ENCODE measurements at places on chromosomes 6 and 20.

DNA sequence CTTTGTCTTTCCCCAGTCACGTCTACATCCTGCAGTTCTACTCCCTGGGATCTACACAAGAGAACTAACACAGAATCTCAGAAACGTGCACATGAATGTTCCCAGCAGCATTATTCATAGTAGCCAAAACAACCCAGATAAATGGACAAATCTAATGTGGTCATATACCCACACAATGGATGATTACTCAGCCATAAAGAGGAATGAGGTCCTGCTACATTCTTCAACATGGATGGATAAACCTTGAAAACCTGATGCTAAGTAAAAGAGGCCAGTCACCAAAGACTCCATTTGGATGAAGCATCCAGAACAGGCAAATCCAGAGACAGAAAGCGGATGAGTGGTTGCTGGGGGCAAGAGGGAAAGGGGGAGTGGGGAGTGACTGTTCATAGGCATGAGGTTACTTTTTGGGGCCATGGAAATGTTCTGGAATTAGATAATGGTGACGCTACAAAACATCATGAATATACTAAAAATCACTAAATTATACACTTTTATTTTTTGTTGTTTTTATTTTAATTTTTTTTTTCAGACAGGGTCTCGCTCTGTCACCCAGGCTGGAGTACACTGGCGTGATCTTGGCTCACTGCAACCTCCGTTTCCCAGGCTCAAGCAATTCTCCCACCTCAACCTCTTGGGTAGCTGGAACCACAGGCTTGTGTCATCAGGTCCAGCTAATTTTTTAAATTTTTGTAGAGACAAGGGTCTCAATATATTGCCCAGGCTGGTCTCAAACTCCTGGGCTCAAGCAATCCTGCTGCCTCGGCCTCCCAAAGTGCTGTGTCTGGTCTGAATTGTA, 50.8 kb upstream of the DSN1 start:
- no peak for DNase-seq

GRCh38 chr6:33851959-33852358, 48.2 kb upstream of the MLN start:
- DNase-seq, result no peak

DNA sequence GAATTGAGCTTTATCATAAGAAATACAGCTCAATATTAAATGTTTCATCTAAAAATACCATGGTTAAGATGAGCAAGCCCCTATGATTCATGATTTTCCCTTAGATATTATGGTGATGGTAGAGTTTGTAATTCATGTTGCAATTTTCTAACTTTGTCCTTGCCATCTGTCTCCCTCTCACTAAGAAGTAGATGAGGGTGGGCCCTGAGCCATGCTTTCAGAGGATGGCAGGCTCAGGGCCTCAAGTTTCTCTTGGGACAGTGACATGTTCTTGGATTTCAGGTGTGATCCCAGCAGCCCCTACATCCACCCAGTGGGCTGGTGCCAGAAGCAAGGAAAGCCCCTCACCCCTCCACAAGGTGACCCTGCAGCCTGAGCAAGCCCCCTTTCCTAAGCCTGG, 25.6 kb downstream of the L3MBTL1 start:
- DNase-seq, result no peak

GRCh38 chr6:7471171-7471570, 70.3 kb upstream of the DSP start:
- DNase-seq, result no peak

DNA sequence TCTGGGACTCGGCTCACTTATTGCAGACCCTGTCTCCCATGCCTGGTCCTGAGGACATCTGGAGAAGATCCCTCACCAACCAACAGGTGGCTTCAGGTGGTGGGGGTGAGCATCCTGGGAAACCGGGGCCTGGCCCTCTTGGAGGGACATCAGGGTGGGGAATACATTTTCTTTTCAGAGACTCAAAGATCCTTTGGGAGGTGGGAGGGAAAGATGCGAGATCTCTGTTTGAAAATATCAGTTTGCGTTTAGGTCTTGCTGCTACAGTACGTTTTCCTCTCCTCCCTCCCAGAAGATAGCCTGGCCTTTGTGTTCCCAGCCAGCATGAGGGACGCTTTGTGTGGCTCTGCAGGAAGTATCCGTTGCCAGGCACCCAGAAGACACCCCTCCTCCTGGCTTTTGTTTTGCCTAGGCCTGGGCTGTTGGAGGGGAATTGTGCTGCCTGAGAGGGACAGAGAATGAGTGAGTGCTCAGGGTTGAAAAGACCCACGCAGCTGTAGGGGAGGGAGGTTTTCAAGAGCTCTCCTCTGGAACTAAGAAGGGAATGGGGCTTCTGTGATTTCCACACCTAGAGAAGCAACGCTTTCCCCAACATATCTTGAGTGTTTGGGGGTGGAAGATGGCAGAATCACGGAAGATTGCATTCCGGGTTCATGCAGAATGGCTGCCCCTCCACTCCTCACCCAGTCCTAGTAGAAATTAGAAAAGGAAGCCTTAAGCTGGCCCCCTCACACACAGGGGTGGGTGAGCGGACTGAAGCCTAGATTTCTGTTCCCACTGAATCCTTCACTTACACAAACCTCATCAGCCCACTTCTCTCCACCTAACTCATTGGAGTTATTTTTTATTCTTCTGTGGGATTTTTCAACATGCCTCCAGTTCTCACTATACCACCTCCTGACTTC, 22.0 kb upstream of the SLC2A12 start:
- no peak for DNase-seq

DNA sequence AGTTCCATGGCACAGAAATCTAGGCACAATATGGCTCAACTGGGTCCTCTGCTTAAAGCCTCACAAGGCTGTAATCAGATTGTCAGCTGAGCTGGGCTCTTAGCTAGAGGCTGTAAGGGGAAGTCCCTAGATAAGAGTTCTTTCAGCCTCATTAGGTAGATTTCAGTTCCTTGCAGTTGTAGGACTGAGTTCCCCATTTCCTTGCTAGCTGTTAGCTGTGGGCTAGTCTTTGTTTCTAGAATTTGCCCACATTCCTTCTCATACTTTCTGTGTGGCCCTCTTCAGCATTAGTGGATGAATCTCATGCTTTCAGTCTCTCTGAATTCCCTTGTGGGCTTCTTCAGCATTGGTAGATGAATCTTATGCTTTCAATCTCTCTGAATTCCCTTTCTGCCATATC, 71.0 kb upstream of the MRAP2 start:
- no peak for DNase-seq
